ENCODE measurements at places on chromosomes 2 and 18.

DNA sequence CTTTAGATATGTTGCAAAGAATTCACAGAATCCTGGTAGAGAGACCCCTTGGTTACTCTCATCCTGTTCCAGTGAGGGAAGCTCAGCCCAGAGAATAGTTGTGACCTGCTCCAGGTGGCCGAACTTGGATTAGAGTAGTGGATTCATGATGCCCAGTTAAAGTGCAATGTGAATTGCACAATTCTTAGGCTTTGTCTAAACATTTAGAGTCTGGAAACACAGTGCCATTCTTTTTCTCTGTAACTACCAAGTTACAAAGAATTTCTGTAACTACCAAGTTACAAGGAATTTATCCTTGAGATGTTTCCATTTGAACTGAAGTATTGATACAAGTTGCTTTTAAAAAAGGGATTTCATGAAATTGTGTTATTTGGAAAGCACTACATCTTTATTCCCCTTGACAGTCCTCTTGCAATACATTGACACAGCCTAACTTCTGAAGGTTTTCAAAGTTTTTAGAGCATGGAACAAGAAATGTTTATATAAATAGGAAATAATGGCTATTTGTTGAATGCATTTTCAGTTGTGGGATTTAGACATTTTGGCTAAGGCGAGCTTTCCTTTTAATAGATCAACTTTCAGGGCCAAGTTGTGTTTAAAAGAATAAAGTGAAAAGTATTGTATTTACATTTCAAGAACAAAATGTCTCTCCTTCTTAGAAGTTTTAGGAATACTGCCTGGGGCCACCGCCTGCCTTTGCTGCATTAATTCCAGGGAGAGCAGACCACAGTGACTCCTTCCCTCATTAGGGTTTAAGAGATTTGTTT, 315.0 kb downstream of the LPIN1 start:
- no peak for DNase-seq

DNA sequence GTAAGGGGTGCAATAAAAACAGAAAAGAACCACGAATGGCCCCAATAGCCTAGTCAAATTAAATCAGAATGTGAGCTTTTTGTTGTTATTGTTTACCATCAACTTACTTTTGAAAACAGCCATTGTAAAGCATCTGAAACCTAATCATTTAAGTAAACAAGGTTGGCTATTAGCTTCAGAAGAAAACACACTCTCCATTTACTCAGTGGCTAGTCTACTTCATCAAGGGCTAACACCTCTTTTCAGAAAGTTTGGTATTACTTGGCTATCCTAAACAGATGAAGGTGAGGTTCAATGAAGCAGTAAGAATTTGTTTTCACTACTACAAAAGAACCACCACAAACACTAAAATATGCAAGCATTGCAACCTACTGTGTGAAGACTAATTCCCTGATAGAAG, 398.0 kb downstream of the CDH2 start:
- no peak for DNase-seq

- DNase-seq: no peak
Observed at GRCh38 chr18:28740575-28740974, 563.6 kb upstream of the CDH2 start.

GRCh38 chr18:48446582-48447225, 37.5 kb upstream of the ZBTB7C start:
- peak; percentile 67 for DNase-seq

DNA sequence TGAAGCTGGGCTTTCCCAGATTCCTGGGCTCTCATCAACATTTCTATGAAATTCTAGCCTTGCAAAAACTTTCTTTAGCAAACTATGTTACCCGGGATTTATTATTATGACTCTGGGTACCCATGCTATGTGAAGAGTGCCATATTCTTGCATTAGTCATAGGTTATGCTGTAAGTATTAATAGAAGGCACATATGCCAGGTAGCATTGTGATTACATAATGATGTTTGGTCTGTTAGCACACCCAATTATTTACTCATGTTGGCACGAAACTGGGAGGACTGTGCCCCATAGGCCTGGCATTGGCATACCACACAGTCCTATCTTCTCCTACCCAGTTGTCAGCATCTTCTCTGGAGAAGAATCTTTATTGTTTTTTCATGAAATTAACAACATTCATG, 171.0 kb downstream of the SLC4A3 start:
- DNase-seq: no peak

GRCh38 chr18:75172299-75173124, 36.4 kb downstream of the PTGR3 start:
- DNase-seq: no peak

DNA sequence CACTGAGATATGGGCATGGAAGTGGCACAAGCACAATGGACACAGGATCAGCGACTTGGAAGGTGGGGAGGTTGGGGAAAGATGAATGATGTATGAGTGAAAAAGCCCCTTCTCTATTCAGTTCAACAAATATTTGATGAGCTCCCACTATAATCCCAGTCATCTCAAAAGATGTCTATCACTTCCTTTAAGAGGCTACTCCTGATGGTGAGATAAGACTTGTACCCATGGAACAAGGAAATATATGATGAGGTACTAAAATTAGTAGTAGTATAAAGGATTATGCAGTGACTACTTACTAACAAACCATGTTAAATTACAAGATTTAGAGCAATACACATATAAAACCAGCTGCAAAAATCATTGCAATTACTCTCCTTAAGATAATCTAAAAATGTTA, 107.8 kb upstream of the COL5A2 start:
- DNase-seq: no peak

GRCh38 chr2:5706717-5707455, 14.7 kb downstream of the SOX11 start:
- DNase-seq: no peak

- DNase-seq: no peak
Observed at GRCh38 chr2:149380205-149380604, 49.8 kb downstream of the LYPD6 start.

DNA sequence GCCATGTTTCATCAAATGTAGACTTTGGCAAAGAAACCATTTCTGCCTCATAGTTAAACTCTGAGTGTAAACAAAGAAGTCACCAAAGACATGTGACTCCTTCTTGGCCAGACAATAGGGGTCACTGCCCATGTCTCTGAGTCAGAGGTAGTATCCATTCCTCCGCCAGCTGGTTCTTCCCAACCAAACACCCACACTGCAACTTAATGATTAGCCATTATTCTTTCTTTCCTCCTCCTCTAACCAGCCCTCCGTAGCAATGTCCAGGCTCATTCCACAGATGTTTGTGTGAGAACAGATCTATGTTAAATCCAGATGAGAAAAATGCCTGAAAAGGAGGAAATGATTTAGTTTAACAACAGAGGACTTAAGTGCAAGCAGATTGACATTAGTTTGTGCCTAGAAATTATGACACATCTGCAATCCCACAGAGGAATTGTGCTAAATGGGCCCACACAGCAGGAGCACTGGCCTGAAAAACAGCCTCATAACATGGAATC, 127.9 kb upstream of the SH3BP4 start:
- DNase-seq: peak; percentile 94

GRCh38 chr2:122748552-122749011, 993.1 kb downstream of the TSN start:
- peak; percentile 74 for DNase-seq

DNA sequence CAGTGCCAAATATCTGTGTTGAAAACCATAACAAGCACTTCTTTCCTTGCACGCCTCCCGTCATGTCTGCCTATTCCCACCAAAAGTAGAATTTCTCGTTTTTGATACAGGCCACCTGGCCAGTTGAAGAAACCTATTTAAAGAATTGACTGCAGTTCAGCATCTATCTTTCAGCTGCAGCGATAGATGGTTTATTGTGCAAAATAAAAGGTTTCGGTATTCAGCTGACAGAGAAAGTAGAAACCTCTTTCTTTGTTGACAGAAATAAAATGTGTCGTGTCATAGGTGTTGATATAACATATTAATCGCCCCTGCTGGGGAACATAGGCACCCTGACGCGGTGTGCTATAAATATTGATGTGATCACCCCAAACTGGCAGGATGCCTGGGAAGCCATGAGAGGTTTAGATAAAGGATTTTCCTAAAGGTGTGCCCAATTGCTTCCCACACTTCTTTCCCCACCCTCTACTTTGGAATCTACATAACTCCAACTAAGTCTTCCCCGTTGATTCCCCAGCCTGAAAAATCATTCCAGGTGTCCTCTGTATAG, 570.4 kb downstream of the CCDC85A start:
- no peak for DNase-seq

DNA sequence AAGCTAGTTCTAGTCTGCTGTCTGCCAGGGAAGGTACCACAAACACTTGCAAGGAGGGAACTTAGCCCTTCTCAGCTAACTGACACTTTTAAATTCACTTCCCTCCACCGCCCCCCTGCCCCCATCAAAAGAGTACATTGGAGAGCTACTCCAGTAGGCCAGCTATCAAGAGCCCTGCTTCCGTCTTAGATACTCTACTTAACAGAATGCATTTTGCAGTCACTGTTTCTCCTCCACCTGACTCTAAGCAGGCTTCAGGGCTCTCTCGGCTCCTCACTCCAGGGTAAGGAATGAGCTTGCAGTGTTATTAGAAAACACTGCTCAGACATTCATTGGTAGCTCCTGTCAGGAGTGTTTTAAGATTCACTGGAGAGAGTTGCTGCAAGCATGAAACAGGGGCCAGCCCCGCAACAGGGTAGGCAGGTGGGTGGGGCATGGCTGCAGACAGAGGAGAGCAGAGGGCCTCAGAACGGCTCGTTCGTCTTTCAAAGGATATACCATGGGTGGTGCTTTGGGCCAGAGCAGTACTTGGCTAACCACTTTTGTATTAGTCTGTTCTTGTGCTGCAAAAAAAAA, 35.3 kb upstream of the PDCL3 start:
- DNase-seq: no peak

DNA sequence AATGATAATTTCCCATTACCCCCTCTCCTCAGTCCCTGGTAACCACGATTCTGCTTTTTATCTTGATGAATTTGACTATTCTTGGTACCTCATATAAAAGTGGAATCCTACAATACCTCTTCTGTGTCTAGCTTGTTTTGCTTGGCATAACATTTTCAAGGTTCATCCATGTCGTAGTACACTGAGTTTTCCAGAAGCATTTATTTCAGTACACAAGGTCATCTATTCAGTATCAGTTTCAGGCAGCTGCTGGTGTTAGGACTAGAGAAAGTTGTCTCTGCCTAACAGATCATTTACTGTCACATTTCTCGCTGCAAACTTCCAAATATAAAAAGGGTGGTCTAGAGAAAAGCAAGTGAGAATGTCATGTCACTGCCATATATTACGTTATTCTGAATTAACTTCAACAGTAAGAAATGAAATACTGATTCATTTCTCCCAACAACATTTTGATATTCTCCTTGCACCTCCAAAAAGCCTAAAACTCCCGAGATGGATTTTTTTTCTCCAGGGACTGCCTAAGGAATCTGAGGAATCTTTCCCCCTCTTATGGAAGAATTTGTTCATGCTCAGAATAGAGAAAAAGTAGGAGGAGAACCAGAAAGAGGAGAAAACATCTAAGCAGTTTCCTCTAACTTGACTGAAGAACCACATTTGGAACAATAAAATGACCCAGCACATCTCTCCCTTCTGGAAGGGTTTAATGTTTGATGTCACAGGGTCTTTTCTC, 36.0 kb downstream of the CDK15 start:
- DNase-seq: peak; percentile 46

- DNase-seq: no peak
Observed at GRCh38 chr2:121245913-121246312, 39.1 kb downstream of the TFCP2L1 start.

GRCh38 chr2:128195435-128195984, 104.5 kb downstream of the UGGT1 start:
- DNase-seq: no peak

DNA sequence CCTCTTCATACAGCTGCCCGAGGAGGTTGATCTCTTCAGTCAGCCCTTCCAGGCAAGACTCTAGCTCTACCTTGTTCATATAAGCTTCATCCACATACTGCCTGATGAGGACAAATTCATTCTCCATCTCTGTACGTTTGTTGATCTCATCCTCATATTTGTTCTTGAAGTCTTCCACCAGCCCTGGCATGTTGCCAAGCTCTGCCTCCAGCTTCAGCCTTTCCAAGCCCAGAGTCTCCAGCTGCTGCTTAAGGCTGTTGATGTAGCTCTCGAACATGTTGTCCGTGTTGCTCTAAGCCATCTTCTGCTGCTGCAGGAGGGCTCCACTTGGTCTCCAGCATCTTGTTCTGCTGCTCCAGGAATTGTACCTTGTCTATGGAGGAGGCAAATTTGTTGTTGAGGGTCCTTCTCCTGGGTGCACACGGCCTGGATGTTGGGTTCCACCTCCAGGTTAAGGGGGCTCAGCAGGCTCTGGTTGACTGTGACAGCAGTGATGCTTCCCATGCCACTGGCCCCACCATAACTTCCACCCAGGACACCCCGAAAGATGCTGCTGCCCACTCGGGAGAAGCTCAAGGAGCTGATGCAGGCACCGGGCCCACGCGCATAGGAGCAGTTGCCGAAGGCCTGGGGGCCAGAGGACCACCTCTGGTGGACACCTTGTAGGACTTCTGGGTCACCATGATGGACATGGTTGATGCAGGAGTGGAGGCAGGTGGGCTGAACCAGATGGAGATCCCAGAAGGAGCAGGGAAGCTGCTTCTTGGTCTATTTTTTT, 30.3 kb downstream of the ICA1L start:
- no peak for DNase-seq

DNA sequence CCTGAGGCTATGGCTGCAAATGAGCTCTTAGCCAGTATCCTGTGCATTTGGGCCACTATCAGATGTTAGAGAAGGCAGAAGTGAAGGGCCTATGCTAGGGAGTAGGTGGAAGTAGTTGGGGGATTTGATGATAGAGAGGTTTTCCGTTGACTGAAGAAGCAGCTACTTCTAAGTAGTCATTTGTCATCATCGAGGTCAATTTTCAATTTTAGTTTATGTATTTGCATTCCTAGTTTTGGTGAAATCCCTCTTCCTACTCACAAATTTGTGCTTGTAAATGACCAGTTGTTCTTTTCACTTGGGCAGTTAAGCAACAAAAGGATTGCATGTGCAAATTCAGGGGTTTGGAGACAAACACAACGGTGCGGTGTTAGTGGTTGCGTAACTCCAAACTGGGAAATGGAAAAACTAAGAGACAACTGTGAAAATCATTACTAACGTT, 48.5 kb upstream of the PELI1 start:
- DNase-seq: no peak

DNA sequence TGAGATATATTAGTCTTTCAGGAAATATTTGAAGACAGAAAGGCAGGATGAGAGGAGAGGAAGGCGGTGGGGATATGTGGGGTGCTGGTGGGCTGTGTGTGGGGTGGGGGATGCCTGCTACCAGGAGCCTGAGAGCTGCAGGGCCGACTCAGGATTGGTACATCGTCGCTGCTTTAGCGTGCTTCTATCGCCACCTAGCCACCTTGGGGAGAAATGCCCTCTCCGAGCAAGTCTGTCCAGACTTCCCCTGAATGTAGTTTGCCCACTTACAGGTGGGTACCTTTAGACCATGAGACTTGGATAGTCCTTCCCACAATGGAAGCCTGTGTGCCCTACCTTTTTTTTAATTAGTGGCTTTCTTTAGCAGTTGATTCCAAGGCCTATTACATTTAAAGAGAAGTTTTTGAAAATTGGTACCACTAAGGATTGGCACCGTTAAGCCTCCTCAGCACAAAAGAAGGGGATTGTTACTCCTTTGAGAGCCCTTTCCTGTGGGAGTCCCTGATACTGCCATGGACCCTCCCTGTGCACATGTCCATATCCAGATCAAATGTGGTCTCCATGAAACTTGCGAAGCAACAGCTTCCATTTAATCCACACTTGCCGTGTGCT, 114.1 kb upstream of the NDUFV2 start:
- peak; percentile 66 for DNase-seq

GRCh38 chr2:232300894-232301387, 77.6 kb upstream of the ALPP start:
- no peak for DNase-seq

GRCh38 chr2:199875400-199875799, 24.4 kb upstream of the FTCDNL1 start:
- DNase-seq: peak; percentile 5

Data from fibroblast of skin of right quadriceps (primary cell).